ENCODE measurements at places on chromosomes 3 and 15.

DNA sequence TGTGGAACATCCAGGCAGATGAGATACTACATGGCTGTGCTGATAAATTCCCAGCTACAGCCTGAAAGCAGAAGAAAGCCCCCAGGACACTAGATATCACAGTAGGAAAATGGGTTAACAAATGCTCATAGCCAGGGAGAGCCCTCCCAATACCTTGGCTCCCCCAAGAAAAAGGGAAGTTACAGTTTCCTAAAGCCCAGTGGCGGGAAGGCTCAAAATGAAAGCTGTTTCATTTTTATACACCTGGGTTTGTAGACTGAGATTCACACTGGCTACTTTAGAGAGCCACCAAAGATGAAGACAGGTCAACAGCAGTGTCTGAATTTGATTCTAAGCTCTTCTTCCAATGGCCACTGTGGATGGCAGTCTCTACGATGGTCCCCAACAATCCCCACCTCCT is 55.0 kb upstream of the TOPAZ1 start:
- no peak for DNase-seq

DNA sequence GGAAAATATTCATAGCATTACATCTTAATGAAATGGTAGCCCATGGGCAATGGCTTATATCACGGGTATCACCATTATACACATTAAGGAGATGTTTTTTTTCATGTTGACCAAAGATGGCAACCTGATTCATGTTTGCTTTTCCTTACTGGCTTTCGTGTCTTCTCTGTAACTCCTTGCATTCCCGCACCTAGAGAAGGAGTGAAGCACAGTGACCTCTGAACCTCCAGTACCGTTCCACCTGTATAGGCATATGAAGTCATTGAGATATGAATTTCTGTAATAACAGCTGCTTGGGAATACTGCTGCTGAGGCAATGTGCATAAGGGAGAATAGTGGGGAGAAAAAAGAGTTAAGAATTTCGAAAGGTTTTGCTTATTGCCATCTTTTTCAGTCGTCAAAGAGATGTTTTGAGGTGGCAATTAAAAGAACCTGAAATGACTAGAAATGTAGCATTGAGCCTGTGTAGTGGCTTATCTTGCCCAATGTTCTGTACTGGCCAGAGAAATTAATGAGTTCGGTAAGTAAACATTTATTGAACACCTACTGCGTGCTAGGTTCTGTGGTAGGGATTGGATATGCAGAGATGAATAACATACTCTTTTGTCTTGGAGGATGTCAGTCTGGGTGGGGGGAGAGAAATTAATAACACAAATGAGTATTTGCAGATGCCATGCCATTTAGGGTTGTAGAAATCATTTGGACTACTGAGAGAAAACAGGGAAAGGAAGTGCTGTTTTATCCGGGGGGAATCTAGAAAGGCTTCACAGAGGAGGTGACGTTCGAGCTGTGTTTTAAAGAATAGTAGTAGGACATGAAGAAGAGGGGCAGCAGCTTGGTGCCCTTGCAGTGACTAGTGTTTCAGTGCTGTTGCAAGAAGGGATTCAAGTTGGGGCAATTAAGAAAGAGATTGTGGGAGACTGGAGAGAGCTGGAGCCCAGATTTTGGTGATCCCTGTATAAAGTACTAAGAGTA is 2.5 kb downstream of the FEM1B start:
- no peak for DNase-seq

DNA sequence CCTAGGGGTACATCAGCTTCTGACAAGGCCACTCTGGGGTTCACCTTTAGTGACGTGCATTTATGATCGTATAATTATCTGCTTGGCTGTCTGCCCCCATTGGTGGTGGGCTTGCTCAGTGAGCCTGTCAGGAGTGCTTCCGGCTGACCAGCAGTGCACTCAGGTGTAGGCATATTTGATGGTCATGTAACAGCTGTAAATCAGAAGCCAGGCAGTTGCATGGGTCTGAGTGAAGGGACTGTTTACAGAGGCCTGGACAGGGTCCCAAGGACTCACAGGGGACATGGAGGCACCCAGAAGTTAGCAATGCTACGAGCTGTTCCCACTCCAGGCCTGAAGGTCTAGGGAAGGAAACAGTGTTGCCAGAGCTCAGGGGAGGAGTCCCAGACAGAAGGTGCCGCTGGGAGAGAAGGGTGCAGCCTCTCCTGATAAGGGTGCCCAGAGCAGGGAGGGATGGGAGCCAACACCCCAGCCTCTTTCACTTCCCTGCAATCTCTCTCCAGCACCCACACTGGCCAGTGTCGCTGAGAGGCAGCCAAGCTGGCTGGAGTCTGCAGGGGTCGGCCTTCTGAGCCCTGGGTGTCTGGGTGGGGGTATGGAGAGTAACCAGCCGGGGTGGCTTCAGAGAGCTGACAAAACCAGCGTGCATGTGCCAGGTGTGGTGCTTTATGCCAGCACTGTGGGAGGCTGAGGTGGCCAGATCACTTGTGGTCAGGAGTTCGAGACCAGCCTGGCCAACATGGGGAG is 61.3 kb upstream of the PRR23E start:
- no peak for DNase-seq

- no peak for DNase-seq
Measured at GRCh38 chr3:187968883-187969580, 184.9 kb upstream of the LPP start.

DNA sequence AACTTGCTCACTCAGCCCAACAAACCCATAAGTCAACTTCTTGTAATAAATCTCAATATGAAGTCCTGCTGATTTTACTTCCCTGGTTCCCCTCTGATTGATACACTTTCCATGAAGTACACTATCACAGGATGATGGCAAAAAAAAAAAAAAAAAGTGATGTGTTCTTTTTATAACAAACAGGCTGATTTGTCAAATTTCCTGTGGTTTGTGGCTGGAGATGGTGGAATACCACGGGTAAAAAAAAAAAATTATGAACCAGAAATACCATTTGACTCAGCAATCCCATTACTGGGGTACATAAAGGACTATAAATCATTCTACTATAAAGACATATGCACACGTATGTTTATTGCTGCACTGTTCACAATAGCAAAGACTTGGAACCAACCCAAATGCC is 10.7 kb upstream of the SERPINI2 start:
- no peak for DNase-seq

DNA sequence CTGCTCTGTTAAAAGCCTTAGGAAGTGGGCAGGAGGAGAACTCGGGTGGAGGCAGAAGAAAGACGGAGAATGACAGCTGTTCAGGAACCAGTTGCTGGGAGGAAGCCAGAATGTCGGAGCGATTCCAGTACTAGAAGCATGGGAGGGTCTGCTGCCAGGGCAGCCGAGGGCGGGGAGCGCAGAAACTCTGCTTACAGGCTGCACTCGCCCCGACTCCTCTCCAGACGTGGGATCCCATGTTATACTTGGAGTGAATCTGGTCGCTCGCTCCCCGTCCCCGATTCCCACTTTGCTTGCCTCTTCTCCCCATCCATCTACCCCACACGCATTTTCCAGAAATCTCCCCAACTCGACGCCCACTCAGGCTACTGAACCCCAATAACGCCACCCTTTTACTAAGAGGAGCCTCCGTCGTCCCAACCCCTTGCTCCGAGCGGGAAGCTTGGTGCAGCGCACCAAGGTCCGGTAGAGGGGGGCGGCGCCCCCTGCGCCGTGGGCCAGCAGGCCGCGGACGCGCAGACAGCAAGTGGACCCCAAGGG is 665 bp downstream of the GATM start:
- DNase-seq: no peak

DNA sequence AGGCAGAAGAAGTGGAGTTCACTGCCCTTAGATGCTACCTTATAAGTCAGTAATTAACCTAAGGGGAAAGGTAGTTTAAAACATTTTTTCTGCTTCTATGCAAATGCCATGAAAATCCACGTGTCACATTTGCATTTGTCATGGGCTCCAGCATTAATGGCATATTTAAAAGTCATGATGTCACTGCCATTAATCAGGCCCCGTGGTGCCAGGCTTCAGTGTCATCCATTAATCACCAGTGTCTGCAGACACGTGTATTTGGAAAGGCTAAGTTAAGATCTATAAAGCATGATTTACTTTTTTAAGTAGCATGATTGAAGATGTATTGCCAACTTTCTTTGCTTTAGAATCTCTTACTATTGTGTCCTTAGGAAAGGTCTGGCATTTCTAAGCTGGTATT is 857.8 kb downstream of the TUSC7 start:
- DNase-seq: no peak

- DNase-seq: no peak
Measured at GRCh38 chr3:98246142-98246541, 17.9 kb upstream of the OR5H6 start.

DNA sequence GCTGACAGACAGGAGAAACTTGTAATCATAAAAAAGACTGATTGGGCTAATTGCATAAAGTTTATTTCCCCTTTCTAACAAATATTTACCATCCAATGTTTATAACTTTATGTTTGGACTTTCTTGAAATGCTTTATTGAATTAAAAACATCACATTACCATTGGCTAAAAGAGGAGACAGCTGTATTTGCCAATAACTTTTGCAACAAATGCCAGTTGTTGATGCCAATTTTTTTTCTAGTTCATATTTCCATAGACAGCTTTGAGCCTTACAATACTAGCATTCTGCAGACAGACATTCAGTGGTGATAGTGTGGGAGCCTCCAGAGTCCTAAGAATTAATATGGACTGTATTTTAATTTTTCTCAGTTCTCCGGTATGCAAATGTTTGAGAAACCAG is 198.4 kb downstream of the ADAMTS17 start:
- no peak for DNase-seq

- DNase-seq: no peak
Measured at GRCh38 chr3:185766329-185767001, 58.4 kb downstream of the IGF2BP2 start.

DNA sequence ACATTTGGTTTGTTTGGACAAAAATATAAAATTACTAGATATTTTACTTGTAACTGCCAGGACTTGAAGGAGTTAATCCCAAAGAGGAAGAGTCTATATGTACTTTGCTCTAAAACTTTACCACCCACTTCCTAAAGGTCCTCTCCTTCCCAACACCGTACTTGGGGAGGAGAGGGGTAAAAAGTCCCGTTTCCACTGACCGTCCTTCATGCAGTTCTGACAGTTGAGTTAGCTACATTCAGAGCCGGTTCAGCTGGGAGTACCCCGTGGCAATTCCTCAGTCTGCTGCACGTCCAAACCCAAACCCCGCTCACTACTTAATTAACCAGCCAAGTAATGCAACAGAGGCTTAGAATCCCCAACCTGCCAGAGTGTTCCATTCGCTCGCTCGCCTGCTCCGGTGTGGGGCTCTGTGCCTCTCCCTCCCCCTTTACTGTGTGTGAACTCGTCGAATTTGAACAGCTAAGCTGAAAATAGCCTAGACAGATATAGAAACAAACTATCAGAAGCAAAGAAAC is 519.7 kb downstream of the FOXP1 start:
- DNase-seq: no peak

- DNase-seq: no peak
Measured at GRCh38 chr3:168952551-168952950, 711.0 kb downstream of the MECOM start.

DNA sequence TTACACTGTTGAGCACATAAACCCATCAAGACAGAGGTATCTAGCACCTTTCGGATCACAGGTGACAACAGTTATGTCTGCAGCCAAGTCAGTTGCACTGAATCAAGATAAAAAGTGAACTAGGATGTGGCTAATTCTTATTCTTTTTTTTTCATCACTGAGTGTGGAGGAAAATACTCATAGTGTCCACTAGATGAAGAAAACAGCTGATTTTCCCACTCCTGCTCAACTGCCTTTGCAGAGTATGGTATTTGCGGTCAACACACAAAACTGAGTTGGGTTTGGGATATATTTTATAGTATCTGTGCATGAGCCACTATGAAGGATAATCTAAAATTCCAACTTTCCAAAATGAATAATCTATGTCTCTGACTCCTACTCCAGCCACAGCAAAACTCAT is 32.5 kb downstream of the IL17RD start:
- no peak for DNase-seq

DNA sequence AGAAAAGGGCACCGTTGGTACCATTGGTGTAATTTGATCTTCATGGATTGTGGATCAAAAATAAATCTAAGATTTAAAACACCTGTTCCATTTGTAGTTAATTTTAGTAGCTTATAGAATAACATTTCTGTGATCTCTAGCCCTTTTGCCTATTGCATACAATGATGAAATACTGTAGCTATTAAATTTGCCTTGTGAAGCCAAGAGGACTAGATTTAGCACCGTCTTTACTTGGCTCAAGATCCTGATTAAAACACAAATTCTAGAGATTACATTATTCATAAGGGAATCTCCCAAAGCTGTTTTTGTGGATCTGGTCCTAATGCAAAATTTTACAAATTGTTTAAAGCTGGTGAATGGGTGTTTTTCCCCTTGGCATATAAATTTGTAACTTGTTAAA is 8.2 kb downstream of the TBC1D23 start:
- DNase-seq: no peak

DNA sequence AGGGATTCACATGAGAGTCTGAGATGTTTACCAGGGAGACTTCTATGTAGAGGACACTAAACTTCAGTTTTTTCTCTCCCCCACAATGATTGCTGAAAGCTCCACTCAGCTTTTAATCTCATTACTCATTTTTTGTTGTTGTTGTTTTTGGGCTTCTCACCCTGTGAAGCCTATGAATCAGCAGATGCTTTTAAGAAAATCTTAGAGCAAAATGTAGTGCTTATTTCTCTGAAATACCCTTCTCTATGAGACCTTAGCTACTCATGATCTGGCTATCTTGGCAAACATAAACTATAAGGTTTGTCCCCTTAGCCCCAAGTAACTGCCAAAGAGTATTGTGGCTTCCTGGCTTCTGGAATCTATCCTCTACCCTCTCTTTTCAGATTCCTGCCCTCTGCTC is 537.3 kb downstream of the OCA2 start:
- no peak for DNase-seq

GRCh38 chr3:10142707-10143560 is 1.4 kb downstream of the VHL start:
- DNase-seq: peak; percentile 38

DNA sequence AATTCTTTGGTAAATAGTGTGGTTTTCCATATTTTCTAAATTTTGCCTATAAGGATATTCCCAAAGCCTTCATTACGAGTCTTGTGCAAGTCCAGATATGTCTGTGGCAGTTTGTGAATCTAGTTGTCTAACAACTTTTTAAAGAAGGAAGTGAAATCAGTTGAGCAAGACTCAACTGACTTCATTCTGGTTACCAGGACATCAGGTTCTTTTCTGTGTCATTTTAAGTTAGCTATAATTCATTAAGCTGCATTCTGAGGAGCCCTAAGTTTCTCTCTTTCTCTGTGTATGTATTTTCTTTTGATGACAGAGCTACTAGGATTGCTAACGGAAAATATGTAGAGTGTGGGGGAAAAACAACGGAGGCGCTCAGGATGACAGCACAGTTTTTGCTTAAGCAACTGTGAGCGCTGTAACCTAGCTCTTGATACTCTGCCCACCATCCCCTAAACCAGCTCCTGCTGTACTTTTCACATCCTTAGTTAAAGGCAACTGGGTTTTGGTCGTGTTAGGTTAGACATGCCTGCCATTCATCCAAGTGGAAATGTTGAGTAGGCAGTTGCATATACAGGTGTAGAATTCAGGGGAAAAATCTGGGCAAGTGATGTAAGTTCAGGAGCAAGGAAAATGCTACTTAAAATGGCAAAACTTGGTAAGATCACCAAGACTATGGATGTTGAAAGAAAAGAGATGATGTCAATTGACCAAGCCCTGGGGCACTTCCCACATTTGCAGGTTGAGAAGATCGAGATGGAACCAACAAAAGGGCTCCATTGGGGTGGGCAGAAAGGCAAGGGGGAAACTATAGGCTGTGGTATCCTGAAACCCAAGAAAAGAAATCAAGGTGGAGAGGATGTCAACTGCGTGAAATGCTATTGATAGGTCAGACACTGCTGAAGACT is 9.2 kb downstream of the MFSD1 start:
- DNase-seq: no peak

Data from SW 1271 (cell line).